ENCODE measurements at places on chromosomes 16 and 17.

DNA sequence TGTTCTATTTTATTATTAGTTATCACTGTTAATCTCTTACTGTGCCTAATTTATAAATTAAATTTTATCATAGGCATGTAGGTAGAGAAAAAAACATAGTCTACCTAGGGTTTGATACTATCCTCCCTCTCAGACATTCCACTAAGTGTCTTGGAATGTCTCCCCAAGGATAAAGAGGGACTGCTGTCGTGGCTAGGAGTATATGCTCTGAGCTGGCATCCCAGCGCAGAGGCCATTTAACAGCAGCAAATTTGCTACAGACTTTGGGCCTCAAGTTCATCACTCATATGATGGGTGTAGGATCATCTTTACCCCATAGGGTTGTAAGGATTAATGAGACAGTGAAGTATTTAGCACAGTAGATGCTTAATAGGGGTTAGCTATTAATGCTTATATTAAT is 56.7 kb downstream of the ZFHX3 start:
- DNase-seq: no peak

DNA sequence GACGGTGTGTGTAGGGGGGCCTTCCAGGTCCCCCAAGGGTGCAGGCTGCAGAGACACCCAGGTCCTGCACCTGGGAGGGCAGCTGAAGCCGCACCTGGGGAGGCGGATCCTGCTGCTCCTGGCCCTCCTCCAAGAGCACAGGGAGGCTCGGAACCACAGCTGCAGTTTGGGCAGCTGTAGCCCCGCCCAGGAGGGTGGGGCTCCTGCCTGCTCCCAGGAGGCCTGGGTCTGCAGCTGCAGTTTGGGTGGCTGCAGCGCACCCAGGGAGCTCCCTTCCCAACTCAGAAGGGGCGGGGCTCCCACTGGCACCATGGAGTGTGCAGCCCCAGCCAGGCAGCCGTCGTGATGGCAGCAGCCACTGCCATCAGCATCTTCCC is 69.4 kb upstream of the NKD1 start:
- DNase-seq: no peak

GRCh38 chr16:74591876-74592650 is 14.9 kb downstream of the GLG1 start:
- DNase-seq: no peak

DNA sequence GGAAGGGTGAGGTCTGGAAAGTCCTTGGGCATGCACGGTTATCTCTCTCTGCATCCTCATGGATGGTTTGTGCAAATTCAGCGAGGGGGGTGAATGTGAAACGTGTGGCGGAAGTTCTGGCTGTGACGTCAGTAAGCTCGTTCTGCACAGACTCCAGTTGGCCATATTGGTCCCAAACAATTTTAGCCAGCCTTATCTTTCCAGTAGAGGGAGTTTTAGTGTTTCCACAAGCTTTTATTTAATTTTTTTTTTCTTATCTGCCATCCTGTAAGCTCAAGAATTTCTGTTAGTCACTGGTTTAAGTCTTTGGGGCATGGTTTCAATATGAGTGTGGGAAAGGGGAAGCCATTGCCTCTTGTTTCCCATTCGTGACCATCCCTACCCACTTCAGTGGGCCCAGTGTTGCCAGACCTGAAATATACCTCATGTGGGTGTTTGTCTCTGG is 39.0 kb downstream of the HLF start:
- peak; percentile 60 for DNase-seq

GRCh38 chr17:79993390-79994227 is 42.1 kb downstream of the TBC1D16 start:
- peak; percentile 95 for DNase-seq

DNA sequence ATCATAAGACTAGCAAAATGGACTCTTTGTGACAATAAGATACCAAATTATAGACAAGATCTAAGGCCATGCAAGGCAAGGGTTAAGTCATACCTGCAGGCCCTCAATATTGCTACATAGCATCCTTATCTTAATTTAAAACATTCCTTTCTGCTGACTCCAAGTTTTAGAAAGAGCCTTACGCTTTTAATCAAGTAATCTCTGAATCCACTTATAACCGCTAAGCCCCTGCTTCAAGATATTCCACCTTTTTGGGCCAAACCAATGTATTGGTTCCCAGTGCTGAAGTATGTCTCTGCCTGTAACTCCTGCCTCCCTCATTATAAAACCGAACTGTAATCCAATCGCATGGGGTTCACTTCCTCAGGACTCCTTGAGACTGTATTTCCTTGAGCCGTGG is 255.4 kb downstream of the PHKB start:
- peak; percentile 37 for DNase-seq

DNA sequence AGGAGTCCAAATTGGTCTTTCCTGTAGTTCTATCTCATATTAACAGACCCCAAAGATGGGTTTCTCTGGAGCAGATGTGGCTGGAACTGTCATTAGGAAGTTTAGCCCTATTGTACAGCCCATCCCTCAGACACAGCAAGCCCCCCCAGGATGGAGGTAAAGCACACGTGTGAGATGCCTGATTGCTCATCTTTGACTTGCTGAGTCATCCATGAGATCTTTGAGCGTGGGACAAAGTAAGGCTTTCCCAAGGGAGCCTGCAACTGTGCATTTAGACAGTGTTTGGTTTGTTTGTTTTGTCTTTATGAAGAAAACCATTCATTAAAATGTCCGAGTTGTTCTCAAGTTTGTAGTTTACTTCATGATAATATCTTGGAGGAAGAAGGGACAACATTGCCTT is 145.3 kb upstream of the CDH13 start:
- peak; percentile 7 for DNase-seq

GRCh38 chr16:87784812-87785211 is 19.0 kb upstream of the KLHDC4 start:
- DNase-seq: no peak

DNA sequence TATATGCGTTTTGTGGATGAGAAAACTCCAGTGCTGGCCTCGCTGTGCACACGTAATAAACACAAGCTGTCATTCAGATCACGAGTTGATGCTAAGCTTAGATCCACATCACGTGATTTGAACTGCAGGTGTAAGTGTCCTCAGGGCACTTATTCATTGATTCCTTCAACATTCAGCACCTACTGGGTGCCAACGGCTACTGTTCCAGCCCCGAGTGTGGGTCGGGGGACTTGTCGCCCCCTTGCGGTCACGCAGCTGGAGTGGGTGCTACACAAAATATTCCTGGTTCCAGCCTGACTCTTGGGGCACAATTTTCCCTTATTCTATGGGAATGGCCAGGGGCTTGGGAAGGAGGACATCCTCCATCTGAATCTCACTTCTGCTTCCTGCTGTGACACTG is 29.9 kb upstream of the GINS2 start:
- no peak for DNase-seq

DNA sequence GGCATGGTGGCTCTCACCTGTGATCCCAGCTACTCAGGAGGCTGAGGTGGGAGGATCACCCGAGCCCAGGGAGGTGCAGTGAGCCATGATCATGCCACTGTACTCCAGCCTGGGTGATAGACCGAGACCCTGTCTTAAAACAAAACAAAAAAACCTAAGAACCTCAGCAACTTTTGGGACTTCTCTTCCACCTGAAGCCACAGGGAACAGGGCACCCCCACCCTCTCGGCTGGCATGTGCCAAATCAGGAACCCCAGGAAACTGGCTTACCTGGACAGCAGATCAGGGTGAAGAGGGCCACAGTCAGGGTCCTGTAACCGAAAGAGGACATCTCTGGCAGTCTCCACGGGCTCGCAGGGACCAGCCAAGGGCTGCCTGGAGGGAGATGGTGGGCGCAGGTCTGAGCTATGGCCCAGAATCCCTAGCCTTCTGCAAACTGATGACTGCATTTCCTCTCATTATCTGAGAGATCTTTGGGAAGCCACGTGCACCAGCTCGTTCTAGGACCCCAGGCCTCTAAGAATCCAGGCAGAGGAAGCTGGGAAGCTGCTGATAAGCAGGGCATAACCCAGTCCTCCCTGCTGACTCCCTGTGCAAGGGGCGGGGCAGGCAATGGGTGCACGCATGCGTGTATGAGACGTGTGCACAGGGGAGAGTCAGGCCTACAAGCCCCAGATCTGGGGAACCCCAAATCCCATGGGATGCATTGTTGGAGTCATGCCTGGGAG is 8.4 kb downstream of the PRR29 start:
- DNase-seq: no peak

- peak; percentile 45 for DNase-seq
Observed at GRCh38 chr17:68172461-68172954, 75.3 kb upstream of the AMZ2 start.

DNA sequence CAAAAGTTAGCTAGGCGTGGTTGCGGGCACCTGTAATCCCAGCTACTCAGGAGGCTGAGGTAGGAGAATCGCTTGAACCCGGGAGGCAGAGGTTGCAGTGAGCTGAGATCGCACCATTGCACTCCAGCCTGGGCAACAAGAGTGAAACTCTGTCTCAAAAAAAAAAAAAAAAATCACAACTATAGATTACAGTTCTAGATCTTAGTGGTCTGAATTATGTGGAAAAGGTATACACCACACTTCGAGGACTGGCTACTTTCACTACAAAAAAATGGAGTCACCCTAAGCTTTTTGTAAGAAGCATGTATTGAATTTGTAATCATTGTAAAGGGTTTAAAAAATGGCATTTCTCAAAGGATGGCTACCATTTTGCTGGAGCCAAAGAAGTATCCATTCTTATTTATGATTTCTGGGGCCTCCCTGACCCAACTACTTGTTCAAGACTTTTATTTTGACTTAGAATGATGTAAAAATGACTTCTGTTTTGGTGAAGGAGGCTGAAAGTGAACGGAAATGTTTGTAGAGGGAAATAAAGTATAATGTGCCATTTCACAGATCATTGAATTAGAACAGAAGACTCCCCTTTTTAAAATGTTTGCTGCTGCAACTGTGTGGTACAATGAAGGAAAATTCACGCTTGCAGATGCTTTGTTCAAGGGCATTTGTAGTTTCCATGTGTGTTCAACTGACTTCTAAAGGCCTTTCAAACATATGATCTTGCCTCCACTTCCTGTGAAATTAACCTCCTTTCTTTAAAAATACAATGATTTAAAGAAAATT is 37.1 kb upstream of the NOL11 start:
- no peak for DNase-seq

DNA sequence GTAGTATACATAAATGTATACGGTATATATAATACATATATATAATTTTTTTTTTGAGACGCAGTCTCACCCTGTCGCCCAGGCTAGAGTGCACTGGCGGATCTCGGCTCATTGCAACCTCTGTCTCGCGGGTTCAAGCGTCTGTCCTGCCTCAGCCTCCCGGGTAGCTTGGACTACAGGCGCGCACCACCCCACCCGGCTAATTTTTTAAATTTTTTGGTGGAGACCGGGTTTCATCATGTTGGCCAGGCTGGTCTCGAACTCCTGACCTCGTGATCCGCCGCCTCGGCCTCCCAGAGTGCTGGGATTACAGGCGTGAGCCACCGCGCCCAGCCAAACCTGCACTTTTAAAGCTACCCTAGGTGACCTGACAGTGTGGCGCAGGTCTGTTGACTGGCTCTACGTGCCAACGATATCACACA is 745 bp downstream of the PAM16 start:
- DNase-seq: no peak

DNA sequence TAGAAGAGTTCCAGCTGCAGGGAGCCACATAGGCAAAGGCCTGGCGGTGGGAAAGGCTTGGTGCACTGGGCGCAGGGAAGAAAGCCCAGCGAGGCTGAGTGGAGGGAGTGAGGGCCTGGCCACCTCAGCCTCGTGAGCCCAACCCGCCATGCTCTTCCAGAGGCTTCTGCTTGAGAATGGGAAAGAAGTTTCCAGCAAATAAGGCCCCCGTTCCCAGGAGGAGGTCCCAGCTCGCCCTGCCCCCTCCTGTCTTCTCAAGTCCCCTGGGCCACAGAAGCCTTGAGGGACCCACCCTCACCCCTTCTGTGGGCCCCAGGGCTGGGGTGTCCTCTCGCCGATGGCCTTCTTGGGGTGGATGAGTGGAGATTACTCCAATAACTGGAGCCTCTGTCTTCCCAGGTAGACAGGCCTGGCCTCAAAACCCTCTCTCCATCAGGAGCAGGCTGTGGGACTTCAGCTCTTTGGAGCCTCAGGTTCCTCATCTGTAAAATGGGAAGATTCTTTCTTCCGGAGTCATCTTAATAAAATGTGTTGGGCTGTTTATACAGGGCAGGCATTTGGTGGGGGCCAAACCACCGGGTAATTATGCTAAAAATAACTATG is 933 bp upstream of the SNN start:
- no peak for DNase-seq

- DNase-seq: peak; percentile 77
Observed at GRCh38 chr17:74961657-74962350, 10.8 kb downstream of the HID1 start.

DNA sequence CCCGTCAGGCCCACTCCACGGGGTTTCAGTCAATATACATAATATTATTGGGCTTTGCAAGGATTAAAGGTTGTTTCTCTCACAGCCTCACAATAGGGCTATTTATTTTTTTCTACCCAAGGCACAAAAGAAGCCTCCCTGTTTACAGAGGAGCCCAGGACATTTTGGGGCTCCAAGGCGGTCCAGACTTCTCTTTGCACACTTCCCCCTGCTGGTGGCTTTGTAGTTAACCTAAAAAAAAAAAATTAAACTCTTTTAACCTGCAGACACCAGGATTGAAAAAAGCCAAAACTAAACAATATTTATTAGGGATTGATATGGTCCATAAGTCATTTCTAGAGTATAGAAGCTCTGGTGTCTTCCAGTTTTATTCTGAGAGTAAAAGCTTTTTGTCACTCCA is 169.7 kb upstream of the ZFHX3 start:
- no peak for DNase-seq

GRCh38 chr17:28291780-28292330 is 27.1 kb upstream of the TMEM97 start:
- no peak for DNase-seq

GRCh38 chr17:10172241-10172741 is 26.1 kb downstream of the GAS7 start:
- peak; percentile 75 for DNase-seq

GRCh38 chr16:79751471-79752184 is 151.1 kb upstream of the MAF start:
- DNase-seq: no peak

- peak; percentile 80 for DNase-seq
Observed at GRCh38 chr17:50361561-50362480, 11.2 kb downstream of the MRPL27 start.

DNA sequence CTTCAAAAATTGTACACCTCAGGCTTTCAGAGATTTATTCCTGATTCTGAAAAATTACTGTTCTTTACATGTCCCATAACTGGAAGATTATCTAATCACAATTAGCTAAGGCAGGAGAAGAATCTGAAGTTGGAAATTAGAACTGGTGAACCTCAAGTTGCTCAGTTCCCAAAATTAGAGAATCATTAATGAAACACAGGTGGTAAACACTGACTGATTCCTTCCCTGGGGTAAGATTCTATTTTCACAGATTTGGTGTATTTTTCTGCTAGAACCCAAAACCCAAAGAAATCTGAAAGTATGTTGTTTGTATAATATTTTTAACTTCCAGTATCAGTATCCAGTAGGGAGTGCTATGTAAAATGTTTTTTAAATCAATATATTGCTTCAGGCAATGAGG is 25.7 kb downstream of the PHKB start:
- no peak for DNase-seq

DNA sequence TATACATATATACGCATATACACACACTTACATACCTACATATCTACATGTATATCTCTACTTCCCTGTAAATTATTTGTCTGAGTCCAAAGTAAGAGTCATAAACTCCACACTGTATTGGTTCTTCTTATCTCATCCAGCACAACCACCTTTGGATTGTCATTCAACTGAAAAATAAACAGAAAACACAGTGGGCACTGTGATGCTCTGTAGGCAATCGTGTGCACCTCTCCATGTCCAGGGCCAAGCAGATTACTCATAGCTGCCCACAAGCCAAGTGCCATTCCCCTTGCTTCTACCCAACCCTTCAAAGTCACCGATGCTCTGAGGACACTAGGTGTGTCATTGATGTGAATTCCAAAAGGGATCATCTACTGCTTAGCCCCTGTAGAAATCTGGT is 12.9 kb upstream of the TEKT3 start:
- no peak for DNase-seq

Measured in iris pigment epithelial cell (primary cell).